ENCODE measurements at places on chromosomes 13 and 19. TPM values are rescaled to one million over a fixed set of nuclear protein-coding genes. Genes with fewer than 3 reads are reported as not detected.

The NKPD1 gene
- total RNA-seq = 0.13 TPM

The ZNF345 gene
- 5.1 TPM for total RNA-seq

The CABP5 gene
- total RNA-seq = not detected

The MBD3L2 gene
- total RNA-seq = not detected

The MCF2L gene
- total RNA-seq = 11.5 TPM

The CCDC70 gene
- not detected for total RNA-seq

The KCNRG gene
- 6.7 TPM for total RNA-seq

The IZUMO2 gene
- total RNA-seq = not detected

The LILRB4 gene
- total RNA-seq = not detected

The PROZ gene
- not detected for total RNA-seq

The S1PR4 gene
- 0.63 TPM for total RNA-seq

The MISP3 gene
- total RNA-seq = 0.13 TPM

The PRR20D gene
- not detected for total RNA-seq

The TLE6 gene
- total RNA-seq = 0.90 TPM

The RNF17 gene
- total RNA-seq = not detected

The ONECUT3 gene
- not detected for total RNA-seq

The ZNF850 gene
- 1.7 TPM for total RNA-seq

The ZNF835 gene
- total RNA-seq = 0.51 TPM

The CRLF1 gene
- 0.13 TPM for total RNA-seq
